Placental epithelial cell (primary cell): ENCODE measurements at places on chromosomes 7 and 10. TPM values are rescaled to one million over a fixed set of nuclear protein-coding genes. Genes with fewer than 3 reads are reported as not detected.

KEL gene
- total RNA-seq: 0.39 and 1.4 TPM in 2 replicates

UCN3 gene
- not detected in 2 replicates for total RNA-seq

C7orf57 gene
- total RNA-seq: 0.11 and 0.39 TPM in 2 replicates

VWDE gene
- 0.11 TPM in 1 of 2 replicates, not detected in the other for total RNA-seq

ANKRD7 gene
- 0.79 and 1.2 TPM in 2 replicates for total RNA-seq

CUL2 gene
- total RNA-seq: 18.1 and 20.9 TPM in 2 replicates

CTTNBP2 gene
- 0.39 and 0.43 TPM in 2 replicates for total RNA-seq

P4HA1 gene
- total RNA-seq: 157 and 222 TPM in 2 replicates

ZSCAN25 gene
- total RNA-seq: 21.0 and 28.3 TPM in 2 replicates

SPAM1 gene
- total RNA-seq: not detected in 2 replicates

MARVELD1 gene
- 83.6 and 91.4 TPM in 2 replicates for total RNA-seq

AGBL3 gene
- total RNA-seq: 0.11 and 0.39 TPM in 2 replicates

ARID5B gene
- 18.2 and 18.5 TPM in 2 replicates for total RNA-seq

ATOH7 gene
- under 0.01 TPM in 1 of 2 replicates, not detected in the other for total RNA-seq
